Islet precursor cell (in vitro differentiated cells): ENCODE measurements at places on chromosomes 4 and X.

- DNase-seq: no peak
Observed at GRCh38 chr4:109608879-109609278, 48.8 kb downstream of the MCUB start.

DNA sequence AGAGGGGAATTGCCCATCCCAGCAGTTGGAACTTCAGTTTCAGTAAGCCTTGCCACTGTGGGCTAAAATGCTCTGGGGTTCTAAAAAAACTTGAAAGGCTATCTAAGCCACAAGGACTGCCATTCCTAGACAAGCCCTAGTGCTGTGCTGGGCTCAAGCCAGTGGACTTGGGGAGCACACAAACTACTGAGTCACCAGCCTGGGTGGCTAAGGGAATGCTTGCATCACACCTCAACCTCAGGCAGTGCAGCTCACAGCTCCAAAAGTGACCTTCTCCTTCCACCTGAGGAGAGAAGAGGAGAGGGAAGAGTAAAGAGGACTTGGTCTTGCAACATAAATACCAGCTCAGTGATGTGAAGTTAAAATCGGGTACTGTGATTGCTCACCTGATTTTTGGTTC, 116.7 kb upstream of the GLRA2 start:
- no peak for DNase-seq

GRCh38 chr4:8580321-8581093, at the start of gene GPR78:
Gene GPR78 (plus strand): TSS chr4:8580392. CDS start chr4:8580983, 591 bp downstream.
- DNase-seq: peak; percentile 93

GRCh38 chr4:120037411-120037810, 29.2 kb downstream of the MAD2L1 start:
- DNase-seq: no peak
